NCI-H2171 (cell line): ENCODE measurements at places on chromosomes 11 and 22.

DNA sequence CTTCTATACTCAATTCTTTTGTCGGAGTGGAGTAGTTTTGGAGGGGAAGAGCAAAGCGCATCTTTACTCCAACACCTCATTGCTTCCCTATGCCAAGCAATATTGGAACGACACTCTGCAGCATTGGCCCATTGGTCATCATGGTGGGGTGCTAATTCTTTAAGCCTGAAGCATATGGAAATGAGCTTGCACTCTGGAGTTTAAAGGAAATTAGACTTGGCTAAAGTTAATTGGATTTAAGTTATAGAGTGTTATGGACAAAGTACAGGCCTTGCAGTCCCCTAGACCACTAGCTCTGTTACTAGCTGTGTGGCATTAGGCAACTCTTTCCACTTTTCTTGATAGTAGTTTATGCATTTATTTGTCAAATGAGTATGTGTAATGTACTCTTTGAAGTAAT, 568.3 kb upstream of the TENM4 start:
- DNase-seq: no peak

DNA sequence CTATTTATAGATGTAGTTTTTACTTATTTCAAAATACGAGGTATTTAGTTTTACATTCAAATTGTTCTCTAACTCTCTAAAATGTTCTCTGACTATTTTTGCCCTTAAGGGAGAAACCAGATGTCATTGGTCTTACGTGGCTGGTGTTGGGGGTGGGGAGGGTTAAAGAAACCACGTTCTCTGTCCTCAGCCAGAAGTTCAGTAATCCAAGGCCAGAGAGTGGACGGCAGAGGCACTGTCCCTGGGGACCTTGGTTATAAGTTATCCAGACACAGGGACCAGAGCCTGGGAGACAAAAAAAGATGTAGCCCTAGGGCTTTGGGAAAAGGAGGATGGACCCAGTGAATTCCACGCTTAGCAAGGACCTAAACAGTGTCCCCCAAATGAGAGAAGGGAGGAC, 706 bp upstream of the OR51E1 start:
- no peak for DNase-seq

DNA sequence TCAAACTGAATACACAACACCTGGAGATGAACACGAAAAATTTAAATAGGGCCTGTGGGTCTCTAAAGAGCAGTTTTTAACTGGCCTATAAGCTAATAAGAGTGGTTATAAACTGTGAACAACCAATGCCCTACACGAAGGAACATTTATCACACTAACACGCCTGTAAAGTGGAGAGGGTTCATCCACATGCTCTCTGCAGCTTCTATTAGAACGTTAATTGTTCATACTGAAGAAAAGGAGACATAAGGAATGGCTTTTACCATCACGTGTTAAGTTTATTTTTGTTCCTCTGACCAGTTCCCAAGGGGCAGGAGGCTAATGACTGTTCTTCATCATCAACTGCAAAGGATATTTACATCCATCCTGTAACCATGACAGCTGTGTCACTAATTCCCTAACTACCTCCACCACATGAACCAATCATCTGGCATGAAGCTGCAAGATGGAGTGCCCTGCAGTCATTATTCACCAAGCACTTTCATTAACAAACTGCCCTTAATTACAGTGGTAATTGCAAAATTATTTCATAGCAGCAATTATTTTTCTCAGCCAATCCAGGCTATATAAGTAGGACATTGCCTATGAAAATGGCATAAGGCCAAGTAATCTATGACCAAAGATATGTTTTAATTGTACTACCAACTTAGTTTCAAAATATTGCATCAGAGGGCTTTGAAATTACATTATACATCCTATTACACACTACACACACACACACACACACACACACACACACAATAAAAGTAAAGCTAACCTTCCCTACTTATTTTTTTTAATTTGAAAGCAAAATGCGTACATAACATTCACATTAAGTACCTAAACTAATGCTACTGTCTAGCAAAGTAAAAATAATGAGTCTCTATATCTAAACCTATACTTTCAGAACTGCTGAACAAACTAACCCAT, 186.7 kb downstream of the CADM1 start:
- peak; percentile 79 for DNase-seq

GRCh38 chr22:31540966-31541365, 44.6 kb downstream of the SFI1 start:
- DNase-seq: no peak

- DNase-seq: no peak
These were observed 170.3 kb downstream of the ARHGAP42 start for GRCh38 chr11:100857236-100858005.

DNA sequence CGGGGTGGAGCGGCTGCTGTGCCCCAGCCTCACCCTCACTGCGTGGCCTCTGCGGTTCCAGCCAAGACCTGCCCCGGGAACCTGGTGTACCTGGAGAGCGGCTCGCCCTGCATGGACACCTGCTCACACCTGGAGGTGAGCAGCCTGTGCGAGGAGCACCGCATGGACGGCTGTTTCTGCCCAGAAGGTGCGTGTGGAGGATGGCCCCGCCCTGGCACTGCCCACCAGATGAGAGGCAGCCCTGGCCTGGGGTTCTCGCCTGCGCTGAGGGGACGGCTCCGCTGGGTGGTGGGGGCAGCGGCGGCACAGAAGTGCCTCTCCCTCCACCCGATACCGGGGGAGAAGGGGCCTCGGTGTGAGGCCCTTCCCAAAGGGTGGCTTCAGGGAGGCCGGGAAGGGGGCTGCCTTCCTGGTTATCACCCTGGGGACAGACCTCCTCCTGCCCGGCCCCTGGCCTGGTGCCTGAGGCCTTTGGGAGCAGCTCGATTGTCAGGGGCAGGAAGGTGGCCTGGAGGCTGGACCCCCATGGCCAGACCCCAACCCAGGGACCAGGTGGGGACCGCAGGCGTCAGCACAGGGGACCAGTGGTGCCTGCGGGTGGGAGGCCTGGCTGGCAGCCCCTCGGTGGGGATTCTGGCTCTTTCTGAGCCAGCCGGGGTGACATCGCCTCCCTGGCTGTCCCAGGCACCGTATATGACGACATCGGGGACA, 7.1 kb downstream of the MUC2 start:
- DNase-seq: no peak

DNA sequence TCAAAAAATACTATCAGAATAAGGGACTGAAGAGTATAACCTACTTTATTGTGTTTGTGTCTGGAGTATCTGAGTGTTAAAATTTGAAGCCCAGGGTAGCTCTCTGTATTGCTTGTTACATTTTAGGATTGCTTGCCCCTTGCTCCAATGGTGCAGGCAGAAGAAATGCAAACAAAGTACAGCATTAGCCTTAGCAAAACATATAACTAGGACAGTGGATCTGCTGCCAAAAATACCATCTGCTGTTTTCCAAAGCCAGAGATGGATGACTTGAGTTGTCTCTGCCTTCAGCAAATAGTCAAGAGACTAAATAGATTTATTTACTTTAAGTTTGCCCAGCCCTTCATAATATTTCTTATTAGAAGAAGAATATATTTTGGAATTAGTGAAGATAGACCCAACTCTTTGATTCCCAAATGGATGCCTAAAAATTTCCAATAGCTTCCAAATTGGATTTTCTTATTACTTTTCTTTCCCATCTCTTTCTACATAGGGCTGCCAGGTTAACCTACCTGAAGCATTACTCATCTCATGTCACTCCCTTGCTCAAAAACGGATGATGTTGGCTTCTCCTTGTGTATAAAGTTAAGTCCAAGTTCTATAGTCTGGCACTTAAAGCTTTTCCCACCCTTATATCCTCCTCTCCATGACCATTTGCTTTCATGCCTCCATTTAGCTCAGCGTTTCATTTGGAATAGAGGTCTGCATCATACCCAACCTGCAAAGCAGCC, 66.3 kb downstream of the LDLRAD3 start:
- DNase-seq: peak; percentile 73

DNA sequence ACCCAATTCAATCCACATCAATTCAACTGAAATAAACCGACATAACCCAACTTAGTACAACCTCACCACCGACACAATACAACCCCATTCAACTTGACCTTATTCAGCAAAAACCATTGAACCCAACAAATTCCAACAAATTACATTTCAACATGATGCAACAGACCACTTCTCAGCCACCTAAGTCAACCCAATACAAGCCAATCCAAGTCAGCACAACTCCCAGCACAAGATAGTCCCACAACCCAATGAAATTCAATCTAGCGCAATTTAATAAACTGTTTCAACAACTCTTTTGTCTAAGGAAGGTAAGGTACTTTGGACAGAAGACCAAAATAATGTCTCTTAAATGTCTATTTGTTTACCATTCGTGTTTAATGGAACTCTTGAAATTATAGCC, 226.0 kb downstream of the MIAT start:
- DNase-seq: no peak

- peak; percentile 12 for DNase-seq
These were observed 34.3 kb upstream of the ASPHD2 start for GRCh38 chr22:26394777-26395176.

- no peak for DNase-seq
These were observed 55.3 kb downstream of the C22orf42 start for GRCh38 chr22:32103658-32104315.

DNA sequence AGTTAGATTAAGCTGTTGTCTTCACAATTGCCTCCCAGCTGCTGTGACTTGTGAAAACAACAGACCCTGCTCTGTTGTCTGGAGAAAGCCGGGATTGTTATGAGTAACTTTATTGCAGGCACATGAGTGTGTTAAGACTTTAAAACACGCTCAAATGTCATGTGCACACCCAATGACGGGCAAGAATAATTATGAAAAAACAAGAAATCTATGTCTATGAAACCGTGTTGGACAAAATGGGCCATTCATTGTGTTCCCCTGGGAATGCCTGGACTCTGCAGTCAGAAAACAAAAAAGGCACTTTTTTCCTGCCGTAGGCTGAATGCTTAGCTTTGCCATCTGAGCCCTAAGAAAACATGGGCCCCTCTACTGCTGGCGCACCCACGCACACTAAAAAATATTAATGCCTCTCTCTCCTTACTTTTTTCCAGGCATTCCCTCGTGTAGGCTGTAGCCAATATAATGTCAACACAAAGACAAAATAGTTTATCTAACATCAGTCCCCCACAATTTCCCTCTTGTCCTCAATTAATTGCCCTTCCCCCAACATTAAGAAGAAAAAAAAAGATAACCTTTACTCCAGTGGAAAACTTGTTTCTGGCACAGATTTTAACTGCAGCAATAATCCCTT, 207.9 kb downstream of the SOX6 start:
- DNase-seq: no peak

DNA sequence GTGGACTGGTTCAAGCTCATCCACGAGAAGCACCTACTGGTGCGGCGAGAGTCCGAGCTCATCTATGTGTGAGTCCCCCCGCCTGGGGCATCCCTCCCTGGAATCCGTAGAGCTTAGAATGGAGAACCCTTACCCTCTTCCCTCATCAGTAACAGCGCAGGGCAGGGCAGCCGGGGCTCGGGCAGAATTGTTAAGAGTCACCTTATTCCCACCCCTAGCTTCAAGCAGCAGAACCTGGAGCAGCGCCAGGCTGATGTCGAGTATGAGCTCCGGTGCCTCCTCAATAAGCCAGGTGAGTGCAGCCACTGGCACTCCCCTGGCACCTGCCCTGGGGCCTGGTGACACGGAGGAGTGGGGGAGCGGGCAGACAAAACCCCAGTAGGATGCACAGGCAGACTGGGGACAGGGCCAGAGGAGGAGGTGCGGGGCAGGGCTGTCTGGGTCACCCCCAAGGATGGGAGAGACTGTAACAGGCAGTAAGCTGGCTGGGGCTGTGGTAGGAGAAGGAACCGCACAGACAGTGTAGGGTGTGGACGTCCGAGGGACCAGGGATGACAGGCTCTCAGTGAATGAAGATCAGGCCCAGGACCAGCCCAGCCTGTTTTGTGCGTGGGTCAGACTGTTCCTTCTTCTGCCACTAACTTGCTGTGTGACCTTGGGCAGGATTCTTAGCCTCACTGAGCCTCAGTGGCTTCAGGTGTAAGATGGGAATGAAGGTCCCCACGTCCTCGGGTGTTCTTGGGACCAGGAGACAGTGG, 20.4 kb downstream of the C22orf23 start:
- DNase-seq: no peak

DNA sequence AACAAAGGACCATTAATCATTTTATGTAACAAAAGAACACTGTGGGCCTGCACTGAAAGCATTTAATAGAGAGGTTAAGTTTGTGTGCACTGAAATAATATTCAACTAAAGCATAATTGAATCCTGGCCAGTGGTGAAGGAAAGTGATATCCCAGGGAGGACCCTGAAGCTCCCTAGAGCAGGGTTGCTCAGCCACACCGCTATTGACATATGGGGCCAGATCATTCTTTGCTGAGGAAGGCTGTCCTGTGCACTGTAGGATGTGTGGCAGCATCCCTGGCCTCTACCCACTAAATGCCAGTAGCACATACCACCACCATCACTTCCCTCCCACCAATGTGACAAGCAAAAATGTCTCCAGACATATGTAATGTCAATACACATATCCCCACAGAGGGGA, 166.1 kb upstream of the MTNR1B start:
- DNase-seq: no peak

DNA sequence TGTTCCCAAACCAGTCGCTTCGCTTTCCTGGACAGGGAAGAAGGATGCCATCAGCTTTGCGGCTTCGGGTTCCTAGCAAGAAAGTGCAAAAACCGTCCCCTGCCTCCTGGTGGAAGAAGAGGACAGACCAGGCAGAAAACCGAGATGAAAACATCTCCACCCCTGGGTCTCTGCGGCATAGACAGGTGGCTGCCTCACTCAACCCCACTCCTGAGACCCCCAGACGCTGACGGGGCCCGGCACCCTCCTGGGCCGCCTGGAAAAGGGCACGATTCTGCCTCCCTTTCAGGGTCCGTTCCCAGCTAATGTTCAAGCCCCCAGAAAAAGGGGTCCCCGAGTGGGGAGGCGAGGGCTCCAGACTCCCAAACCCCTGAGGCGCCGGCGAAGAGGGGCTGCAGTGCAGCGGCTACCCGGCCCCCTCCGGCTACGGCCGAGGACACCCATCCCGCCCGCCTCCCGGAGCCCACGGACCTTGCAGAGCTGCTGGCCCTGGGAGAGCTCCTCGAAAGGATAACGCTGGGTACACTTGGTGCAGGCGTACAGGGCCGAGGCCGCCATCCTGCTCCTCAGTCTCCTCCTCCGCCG, 569 bp downstream of the FAM76B start:
- peak; percentile 6 for DNase-seq

DNA sequence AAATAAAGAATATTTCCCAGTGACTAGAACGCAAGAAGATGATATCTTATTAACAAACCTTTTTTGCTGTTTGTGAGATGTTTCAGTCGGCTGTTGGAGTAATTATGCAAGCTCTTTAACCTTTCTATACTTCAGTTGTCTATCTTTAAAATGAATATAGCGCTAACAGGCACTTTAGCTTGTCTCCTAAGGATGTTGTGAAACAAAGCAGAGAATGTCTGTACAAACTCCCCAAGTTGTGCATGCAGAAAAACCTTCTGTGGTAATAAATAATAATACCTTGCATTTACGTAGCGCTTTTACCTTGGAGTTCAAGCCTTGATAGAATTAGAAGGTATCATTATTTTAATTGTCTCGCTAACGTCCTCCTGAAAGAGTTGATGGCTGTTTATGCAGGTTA, 1.9 kb upstream of the KDM2A start:
- no peak for DNase-seq

DNA sequence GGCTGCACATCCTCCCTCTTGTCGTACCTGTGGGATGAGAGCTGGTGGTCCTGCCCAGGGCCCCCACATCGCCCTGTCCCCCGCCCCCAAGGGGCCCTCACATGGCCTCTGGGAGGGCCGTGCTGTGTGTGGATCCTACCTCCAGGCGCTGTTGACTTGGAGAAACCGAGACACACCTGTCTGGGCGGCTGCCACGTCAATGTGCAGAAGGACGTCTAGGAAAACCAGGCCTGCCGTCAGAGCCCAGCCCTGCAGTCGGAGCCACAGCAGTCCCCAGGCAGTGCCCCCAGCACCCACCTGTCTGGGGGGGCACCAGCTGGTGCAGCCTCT, 14.2 kb downstream of the ALG12 start:
- DNase-seq: no peak
